ENCODE measurements at places on chromosomes 7 and 10.

DNA sequence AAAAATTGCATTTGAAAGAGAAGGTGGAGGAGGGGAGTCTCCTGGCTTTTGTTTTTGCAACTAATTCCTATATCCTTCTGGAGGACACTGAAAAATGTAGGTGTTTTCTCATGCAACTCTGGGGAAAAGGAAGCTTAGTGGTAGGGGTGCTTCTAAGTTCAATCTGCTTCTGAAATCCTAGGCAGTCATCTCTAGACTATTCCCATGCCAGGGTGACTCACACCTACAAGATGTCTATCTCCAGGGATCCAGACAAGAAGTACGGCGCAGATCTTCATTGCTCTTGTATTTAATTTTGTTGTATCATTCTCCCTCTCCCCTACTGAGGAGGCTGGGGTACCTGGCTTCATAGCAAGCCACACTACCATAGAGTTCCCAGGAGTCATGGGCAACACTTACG is 258.8 kb downstream of the PHF14 start:
- DNase-seq, result no peak

DNA sequence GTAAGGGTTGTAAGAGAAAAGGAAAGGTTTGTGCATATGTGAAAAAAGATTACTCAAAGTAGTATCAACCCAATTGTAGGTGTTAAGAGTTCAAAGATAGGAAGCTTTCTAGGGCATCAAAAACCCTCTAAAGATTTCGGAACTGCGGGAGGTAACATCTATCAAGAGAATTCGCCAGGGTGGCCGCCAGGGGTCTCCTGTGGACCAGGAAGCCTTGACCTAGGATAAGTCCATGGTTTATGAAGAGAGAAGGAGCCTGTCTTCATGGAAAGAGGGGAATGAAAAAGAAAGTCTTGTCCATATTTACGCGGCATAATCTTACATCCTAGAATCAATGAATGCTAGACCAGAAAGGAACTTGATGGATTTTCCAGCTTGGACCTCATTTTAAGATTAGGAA is 140.7 kb upstream of the CALCR start:
- DNase-seq, result peak; percentile 13

DNA sequence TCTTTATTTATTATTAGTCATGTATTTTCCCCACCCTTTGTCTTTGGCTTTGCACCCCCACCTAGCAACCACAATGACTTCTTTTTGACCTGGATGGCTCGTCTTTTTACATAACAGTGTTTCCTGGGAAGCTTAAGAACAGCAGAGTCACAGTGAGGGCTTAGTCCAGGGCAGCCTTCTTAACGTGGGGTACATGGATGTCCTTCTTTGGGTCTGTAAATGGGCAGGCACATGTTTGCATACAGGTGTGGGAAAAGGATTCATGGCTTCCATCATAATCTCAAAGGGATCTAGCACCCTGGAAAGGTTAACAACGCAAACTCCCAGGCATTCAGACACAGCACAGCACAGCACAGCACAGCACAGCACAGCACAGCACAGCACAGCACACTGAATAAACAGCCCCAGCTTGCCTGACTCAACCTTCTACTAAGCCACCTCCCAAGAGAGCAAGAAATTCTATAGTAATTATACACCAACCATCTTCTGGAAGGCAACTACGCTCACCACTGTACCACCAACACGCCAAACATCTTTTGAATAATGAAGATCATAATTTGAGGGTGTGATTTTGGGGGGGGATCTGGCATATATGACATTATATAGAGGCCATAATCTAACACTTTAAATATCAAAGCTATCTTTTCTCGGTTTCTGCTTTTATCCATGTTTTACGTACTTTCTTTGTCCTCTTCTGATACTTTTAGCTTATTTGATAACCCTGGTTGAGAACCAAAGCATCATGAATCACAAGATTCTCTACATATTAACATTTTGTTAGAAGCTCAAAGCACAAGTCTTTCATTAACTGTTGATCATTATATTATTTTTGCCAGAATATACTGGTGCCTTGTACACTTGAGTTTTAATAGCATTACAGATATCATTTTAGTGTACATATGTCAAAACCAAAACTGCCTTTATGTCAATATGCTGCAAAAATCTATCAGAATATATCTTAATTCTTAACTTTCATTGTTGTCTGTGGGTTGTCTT is 177.2 kb upstream of the KLF14 start:
- DNase-seq, result no peak

- DNase-seq, result no peak
These were observed 333.9 kb downstream of the ADRA2A start for GRCh38 chr10:111410740-111411139.

DNA sequence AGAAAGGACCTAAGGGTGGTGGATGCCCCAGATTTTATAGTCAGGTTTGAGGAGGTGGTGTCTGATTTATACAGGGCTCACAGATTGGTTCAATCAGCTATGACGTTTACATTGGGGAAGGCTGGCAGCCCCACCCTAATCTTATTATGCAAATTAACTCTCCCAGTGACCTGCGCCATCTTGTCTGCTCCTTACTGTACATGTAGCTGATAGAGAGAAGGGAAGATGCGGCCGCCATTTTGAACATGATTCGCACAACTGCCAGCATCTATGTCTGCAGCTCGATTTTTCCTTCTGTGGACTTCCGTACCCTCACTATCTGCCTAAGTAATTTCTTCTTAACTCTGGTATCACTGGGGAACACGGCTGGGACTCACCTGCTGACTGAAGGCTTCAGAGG is 619.0 kb upstream of the DPP6 start:
- no peak for DNase-seq

- no peak for DNase-seq
These were observed 24.0 kb downstream of the SLC25A13 start for GRCh38 chr7:96297876-96298275.

- DNase-seq, result no peak
These were observed 153.7 kb downstream of the CACNA2D1 start for GRCh38 chr7:82289889-82290288.

- no peak for DNase-seq
These were observed 23.5 kb downstream of the CNOT4 start for GRCh38 chr7:135486261-135486920.

- DNase-seq, result no peak
These were observed 39.7 kb downstream of the SP8 start for GRCh38 chr7:20747001-20747400.

DNA sequence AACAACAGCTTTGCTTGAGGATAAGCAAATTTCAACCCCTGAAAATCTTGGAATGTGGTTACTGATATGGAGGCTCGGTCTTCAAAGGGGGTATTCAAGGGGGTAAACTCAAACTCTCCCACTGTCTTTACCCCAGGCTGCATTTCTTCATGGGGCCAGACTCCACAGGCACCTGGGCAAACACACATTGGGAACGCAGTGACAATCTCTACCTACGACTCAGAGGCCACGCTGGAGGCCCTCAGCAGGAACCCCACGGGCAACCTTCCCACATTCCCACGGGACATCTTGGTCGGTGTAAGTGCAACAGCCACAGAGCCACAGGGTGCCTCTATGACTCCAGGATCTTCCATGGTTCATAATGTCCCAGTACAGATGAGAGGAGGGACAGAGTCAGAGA is 2.2 kb upstream of the INSIG1 start:
- no peak for DNase-seq

- DNase-seq, result no peak
These were observed 304.6 kb downstream of the PRPF18 start for GRCh38 chr10:13891128-13892000.

DNA sequence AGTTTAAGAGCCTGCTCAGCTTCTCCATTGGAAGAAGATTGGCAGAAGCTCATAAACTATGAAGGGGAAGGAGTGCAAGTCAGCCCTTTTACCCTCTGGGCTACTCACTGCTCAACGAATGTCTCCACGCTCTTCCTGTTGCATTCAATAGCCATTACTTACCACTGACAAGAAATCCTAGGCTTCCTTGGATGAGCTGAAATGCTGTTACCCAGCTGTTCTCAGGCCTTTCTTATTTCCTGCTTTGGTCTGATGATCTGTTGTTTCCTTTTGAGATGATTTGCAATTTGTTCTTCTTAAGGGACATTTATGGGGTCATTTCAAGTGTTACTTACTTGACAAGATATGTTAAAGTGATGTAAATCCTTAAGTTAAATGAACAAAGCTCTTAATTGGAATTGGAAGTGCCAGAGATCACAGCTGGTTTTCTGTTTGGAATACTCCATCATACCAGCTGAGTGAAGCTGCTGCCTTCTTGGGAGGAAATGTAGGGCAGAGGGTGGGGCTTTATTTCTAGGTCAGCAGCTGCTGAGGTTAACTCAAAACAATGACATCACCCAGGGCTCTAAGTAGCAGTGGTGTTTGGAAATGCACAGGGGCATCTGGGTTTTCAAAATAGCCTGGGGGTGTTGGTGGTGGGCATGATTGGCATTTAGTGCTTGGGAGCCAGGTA is 170.0 kb downstream of the PRKCQ start:
- DNase-seq, result no peak

- no peak for DNase-seq
These were observed 46.1 kb downstream of the PTPRN2 start for GRCh38 chr7:158541346-158542010.

DNA sequence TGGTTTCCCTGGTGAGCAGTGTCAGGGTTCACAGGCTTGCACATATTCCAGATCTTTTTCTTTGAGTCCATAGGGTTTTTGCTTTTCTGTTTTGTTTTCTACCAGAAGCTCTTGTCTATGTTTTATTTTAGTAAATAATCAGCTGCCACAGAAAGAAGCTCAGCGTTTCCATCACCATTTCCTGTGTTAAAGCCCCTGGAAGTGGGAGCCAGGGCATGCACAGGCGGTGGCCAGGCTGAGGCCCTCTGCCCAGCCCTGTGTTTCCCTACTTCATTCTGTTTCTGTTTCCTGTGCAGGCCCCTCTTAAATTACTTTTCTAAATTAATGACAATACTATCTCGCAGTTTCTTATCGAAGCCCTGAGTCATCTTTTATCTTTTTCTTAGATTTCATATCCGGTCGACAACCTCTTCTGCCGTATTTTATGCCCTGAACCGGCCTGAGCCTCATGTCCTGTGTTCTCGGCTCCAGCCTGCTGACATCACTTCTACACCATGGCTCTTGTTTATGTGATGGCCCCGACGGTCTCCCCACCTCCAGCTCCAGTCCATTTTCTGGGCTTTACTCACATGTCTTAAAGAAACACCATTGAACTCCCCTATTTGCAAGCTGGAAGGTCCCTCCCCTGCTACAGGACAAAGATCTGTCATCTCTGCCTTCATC is 442.2 kb downstream of the TCERG1L start:
- DNase-seq, result no peak

DNA sequence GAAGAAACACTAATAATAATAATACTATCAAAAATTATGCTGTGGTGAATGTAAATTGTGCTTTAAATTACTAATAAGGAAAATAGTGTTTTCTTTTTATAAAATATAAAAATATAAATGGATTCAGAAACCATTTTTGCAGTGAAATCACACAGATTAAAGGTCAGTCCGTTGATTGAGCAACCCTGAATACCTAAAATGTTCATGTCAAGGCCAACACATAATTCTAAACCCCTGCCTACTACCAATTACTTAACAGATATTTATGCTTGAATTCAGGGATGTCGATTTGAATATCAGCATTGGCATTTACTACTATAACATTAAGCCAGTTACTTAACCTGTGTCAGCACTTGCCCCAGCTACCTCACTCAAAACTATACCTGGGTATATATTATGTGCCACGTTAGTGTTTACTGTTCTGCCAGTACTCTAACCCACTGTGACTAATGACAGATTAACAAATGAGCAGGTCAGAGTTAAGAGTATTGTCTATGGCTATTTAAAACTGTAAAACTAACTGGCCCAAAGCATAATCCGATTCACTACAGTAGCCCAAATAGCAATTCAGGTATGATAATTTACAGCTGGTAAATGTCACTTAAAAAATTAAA is 165.0 kb downstream of the KMT2E start:
- no peak for DNase-seq

- no peak for DNase-seq
These were observed 112.2 kb downstream of the PTPN20 start for GRCh38 chr10:47023237-47024045.

GRCh38 chr10:28249512-28249911 is 53.4 kb downstream of the MPP7 start:
- DNase-seq, result no peak

GRCh38 chr10:117626228-117626627 is 83.7 kb downstream of the EMX2 start:
- no peak for DNase-seq

- DNase-seq, result no peak
These were observed 905.5 kb downstream of the CNTNAP2 start for GRCh38 chr7:147022056-147022455.

- no peak for DNase-seq
These were observed 57.1 kb downstream of the CYCS start for GRCh38 chr7:25067726-25068501.

DNA sequence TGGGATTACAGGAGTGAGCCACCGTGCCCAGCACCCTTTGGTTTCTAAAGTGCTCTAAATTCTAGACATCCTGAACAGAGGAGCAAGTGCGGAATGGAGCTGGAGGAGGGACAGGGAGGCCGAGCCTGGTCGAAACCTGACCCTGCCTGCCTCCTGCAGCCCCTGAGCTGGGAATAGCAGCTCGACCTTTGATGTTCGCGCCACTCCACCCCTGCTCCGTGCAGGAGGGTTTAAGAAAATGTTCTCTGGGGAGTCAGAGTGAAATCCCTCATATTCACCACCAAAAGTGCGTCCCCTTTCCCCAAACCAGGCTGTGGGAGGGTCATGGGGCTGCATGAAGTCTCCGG is 1.8 kb downstream of the PGAM2 start:
- no peak for DNase-seq

GRCh38 chr7:151432658-151433521 is 7.1 kb downstream of the CRYGN start:
- DNase-seq, result no peak

DNA sequence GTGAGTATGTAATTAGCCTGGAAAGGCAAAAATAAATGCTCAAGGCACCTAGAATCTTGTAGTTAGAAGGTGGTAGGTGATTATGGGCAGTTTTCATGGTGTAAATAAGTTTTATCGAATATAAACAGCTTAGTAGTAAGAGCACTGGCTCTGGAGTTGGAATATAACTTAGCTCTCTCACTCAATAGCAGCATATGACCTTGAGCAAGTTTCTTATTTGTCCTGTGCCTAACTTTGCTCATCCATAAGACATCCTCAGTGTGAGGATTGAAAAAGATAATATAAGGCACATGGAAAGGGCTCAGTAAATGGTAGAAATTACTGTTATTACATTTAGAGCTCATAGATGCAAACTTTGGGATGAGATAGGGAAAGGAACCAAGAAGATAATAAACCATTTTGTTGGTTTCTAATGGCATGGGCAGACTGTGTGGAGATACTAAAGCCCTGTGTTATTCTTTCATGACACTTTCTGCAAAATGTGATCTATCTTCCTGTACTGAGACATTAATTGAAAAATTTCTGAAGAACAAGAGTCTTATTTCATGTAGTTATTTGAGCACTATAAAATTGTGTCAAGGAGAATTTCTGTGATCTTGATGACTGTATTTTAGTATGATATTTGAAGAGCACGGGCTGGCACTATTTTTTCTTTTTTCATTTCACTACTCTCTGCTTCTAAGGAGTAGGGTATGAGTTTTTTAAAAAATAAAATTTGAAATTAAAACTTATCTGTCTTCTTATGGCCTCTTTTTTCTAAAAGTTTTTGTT is 3.1 kb downstream of the SLK start:
- DNase-seq, result no peak

All from NCI-H460 (cell line).